ENCODE measurements at places on chromosomes 2 and 18.
A peak's percentile ranks its signal among the peaks of the same experiment; 100 is the strongest.

DNA sequence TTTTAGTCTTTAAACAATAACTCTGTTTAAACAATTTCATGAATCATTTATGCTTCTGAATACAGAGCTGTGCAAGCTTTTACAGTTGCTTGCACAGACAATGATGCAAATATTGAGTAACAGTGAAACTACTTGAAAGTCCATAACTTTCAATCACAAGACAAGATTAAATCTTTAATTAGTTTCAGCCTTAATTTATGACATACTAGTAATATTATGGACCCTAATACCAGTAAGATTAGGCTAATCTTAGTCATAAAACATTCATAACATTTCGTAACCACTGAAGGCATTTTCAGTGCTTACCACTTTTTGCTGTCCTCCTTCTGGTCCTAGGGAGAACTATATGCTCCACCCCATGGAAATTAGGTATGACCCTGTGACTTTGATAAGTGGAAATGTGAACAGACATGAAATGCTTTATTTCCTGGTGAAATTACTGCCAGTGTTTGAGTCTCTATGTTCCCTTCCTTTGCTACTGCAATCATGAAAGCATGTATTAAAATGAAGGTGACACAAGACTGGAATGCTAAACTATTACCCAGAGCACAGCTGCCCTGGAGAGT lies 1.8 kb upstream of the COBLL1 start:
- peak; percentile 94 for DNase-seq

- no peak for DNase-seq
Measured at GRCh38 chr2:220756653-220757052, 815.5 kb downstream of the EPHA4 start.

- DNase-seq, result no peak
Measured at GRCh38 chr2:240210198-240210965, 69.9 kb upstream of the OTOS start.

DNA sequence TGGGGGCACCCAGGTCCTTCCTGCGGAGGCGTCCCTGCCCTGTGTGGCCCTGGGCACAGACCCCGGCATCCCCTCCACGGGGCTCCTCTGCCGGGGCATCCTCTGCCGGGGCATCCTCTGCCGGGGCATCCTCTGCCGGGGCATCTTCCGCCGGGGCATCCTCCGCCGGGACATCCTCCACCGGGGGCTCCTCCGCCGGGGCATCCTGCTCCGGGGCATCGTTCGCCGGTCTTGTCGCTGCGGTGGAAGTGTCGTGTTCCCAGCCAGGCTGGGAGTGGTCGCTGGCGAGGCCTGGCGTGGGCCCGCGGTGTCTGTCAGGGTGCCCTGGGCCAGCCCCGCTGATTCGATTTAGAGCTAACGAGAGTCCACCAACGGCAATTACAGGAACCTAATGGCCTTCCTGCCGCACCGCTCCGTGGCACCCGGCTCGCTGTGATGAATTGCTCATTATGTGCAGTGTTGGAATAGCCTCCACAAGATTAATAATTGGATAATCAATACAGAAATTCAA lies 115.1 kb downstream of the NFATC1 start:
- no peak for DNase-seq
